ENCODE measurements at places on chromosomes 2 and 18.

GRCh38 chr2:27027211-27027651 is 5.5 kb upstream of the TMEM214 start:
- DNase-seq, result no peak

GRCh38 chr2:127421116-127421800 is 3.0 kb downstream of the PROC start:
- DNase-seq, result no peak

GRCh38 chr2:136527560-136527959 is 237.8 kb upstream of the THSD7B start:
- DNase-seq, result no peak

DNA sequence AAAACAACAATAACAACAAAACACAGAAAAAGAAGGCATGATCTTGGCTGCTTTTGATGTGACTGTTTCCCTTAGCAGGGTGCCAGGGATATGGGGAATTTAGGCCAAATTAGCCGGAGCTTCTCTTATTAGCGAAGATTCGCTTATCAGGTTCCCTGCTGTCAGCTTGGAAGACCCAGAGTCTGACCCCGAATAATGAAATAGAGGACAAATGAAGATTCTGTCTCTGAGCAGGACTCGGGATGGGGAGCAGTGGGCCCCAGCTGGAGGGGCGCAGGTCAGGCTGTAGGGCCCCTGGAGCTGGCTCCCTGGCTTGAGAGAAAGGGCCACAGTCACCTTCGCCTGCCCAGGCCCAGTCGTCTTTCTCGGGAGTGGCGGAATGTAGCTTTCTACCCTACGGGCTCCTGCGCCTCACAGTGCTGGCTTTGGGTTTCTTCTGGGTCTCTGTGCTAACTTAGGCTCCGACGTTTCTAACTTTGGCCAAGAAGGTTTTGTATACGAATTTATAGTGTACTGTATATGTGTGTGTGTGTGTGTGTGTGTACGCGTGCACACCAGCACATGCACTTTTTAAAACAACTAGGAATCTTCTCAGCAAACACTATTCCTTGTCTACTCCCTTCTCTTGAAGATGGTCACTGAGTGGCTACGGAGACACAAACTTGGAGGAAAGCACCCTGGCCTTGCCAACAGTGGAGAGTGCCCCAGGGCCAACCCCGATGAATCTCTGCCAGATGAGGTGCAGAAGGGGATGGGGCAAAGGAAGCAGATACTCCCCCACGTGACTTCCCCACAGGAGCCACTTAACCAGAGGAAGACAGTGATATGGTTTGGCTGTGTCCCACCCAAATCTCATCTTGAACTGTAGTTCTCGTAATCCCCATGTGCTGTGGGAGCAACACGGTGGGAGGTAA is 195.6 kb upstream of the COPS8 start:
- DNase-seq, result no peak

GRCh38 chr2:84830095-84830494 is 50.8 kb downstream of the TRABD2A start:
- no peak for DNase-seq

- DNase-seq, result no peak
Observed at GRCh38 chr2:162401871-162402270, 57.9 kb downstream of the GCA start.

DNA sequence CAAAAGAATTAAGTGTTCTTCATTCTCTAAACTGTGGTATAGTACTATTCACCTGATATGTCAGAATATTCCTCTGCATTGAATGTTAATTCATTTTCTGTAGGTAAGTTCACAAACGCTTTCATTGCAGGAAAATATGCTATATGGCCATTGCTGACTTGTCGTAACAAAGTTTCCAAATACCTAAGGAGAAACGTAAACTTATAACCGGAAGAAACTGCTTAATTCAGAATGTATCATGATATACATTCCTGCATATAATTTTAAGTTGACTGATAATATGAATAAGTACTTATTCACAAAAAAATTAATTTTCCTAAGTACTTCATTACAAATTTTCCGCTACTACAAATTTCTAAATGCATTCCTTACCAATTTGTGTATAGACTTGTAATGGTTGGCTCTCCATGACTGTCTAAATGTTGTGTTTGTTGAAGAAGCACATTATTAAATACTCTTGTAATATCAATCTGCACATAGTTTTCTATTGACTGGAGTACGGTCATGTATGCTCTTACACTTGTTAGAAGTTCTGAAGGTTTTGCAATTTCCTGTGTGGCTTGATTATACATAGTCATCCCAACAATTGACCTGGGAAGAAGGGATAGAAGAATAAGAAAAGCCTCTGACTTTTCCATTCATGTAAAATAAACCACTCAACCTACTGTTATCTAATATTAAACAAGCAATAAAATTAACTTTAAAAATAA is 85.4 kb downstream of the NCKAP1 start:
- DNase-seq, result no peak

DNA sequence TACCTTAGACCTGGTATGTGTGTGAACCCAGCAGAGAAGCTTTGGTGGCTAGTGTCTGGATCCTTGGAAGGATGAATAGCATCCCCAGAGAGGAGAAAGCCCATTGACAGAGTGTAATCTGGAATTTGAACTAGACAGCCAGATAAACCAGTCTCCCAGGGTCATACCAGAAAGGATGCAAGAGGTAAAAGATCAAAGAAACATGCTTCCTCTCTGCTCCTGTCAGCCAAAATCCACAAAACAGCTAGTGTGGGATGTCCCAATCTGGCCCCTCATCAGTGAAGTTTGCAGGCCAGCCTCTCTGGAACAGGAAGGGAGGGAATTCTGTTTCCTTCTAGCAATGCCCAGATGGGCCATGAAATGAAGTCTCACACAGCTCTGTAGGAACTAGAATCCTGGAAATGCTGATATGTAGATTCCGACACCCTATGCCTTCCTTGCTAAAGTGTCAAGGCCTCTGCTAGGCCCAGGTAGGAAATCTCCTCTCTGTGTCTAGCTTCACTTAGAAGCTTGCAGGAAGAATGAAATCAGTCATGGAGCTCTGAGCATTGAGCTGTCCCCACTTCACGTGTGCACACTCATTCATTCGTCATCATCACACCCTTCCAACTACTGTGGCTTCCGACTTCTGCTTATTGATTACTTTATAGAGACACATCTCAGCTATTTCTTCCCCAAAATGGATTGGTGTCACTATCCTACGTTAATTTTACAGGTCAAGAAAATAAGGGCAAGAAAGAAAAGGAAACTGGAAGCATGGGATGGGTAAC is 38.0 kb downstream of the EVA1A start:
- no peak for DNase-seq

GRCh38 chr2:120831086-120831485 is 95.4 kb downstream of the GLI2 start:
- no peak for DNase-seq

GRCh38 chr2:118490330-118490729 is 357.1 kb downstream of the EN1 start:
- DNase-seq, result no peak

DNA sequence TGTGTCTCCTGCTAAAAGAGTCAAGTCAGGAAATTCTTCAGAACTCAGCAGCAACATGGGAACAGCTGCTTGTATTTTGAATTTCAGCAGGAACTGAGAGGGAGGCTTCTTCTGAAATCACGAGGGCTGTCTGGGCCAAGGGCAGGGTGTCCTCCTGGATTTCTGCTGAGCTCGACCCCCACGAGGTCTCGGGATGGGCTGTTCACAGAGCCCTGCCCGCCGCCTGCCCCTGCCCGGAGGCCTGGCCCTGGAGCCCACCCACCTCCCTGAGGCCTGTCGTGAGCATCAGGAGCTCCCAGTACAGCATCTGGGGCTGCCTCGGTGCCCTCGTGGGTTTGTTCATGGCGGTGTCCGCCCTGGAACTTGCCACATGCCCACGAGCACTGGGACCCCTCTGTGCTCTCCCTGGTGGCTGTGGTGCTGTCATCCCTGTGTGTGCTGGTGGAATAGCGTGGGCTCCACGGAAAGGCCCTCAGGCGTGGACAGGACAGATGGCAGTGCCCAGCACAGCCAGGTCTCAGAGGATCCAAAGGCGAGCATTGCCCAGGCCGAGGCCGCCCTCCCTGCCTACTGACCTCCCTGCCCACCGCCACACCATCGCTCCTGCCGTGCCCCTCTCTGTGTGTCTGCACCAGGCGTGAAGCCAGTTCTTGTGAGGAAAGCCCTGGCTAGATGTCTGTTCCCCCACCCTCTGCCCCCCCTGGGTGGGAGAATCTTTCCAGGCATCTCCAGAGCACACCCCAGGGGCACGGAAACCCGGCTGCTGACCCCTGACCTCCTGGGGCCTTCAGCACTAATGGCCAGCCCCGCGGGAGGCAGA is 25.9 kb downstream of the RAMP1 start:
- no peak for DNase-seq

DNA sequence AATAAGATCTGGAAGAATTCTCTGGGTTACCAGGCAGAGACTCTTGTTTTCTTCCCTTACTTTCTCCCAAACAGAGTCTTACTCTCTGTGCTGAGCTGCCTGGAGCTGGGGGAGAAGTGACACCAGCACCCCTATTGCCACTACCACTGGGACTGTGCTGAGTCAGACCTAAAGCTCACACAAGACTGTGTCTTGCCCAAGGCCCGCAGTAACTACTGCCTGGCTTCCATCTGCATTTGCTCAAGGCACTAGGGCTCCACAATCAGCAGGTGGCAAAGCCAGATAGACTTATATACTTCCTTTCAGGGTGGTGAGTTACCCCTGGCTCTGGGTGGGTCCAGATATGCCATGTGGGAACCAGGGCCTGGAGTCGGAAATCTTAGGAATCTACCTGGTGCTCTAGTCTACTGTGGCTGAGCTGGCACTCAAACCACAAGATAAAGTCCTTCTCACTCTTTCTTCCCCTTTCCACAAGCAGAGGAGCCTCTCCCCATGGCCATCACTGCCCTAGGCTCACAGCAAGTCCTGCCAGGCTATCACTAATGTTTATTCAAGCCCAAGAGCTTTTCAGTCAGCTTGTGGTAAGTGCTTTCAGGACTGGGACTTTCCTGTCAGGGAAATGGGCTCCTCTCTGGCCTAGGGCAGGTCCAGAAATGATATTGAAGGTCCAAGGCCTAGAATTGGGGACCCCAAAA is 27.6 kb upstream of the SERPINB2 start:
- no peak for DNase-seq
